SW480 (cell line): ENCODE measurements at places on chromosomes 13 and 19.

DNA sequence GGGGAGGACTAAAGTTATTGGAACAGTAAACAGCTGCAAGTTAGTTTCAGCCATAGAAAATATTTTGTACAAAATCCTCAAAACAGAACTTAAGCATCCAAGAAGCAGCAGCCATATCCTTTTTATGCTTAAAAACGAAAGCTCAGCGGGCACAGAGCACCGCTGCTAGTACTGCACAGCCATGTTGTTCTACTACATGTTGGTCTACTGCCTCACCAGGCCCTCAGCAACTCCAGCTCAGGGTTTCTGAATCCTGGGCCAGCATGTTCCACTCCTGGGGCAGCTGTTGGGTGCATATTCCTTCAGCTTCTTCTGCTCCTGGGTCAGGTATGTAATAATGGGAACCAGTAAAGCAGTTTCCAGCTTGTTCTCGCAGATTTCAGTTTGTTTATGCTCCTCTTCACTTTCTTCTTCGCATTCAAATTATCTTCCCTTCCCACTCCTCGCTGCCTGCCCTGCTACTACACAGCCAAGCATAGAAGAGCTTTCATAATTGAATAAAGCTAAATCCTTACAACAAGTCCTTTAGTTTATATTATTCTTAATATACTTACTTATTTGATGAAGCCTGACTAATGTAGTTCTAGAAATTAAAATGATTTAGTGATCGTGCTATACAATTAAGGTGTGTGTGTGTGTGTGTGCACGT, 820.5 kb upstream of the ATXN8OS start:
- no peak for DNase-seq

GRCh38 chr13:100273552-100273951, 184.7 kb downstream of the PCCA start:
- no peak for DNase-seq

- no peak for DNase-seq
Measured at GRCh38 chr13:109715902-109716301, 70.5 kb downstream of the IRS2 start.

DNA sequence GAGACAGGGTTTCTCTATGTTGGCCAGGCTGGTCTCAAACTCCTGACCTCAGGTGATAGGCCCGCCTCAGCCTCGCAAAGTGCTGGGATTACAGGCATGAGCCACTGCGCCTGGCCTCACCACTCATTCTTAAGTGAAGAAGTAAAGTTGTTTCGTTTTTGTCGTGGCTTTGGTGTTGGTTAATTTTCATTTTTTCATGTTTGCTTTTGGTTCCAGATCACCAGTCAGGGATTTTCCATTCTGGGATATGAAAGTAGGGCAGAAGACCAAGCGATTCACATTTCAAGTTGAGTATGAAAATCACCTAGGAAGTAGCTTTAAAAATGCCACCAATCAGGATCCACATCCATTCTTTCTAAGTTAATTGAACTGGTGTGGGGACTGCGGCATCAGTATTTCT, 289.9 kb downstream of the DIAPH3 start:
- no peak for DNase-seq

DNA sequence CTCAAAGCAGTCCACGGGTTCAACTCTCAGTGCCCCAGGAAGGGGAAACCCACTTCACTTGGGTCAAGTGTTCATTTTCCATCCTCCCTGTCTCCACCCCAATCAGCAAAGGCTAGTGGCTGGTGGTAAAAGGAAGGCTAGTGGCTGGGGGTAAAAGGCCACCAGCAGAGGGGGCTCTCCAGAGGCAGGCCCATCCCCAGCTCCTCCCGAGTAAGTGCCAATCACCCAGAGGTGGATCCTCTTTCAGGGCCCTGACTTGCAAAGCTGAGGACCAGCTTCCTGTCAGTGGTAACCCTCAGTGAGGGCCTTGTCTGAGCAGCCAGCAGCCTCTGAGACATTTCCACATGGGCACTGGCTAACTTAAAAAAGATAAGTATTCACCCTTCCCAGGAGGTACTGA, 22.0 kb upstream of the TPT1 start:
- DNase-seq, result no peak

DNA sequence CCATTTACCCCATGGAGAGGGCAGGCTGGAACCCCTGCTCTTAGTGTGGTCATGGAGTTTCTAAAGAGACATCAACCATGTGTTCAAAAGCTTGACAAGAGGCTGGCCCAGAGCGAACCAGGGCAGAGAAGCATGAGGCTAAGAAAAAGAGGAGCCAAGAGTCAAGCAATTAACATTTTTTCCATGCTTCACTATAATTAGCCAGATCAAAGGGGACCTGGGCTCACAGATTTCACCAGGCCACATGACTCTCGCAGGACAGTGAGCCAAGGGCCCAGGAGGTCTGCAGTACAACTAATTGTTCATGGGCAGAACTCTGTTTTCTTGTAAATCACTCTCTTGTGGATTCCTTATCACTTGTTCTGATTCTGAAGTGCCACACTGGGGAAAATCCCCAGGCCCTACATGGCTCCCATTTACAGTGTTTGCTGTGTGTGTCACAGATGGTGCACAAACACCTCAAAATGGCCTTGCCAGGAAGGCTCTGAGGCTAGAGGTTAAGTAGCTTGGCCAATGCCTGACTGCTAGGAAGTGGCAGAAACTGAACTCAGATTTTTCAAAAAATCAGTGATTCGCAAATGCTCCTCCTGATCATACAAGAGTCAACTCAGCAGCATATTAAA, 101.2 kb downstream of the LHFPL6 start:
- peak; percentile 74 for DNase-seq

GRCh38 chr13:99416411-99417121, 84.7 kb upstream of the TM9SF2 start:
- DNase-seq, result no peak

- DNase-seq, result no peak
Measured at GRCh38 chr13:59279576-59279975, 884.2 kb downstream of the DIAPH3 start.

DNA sequence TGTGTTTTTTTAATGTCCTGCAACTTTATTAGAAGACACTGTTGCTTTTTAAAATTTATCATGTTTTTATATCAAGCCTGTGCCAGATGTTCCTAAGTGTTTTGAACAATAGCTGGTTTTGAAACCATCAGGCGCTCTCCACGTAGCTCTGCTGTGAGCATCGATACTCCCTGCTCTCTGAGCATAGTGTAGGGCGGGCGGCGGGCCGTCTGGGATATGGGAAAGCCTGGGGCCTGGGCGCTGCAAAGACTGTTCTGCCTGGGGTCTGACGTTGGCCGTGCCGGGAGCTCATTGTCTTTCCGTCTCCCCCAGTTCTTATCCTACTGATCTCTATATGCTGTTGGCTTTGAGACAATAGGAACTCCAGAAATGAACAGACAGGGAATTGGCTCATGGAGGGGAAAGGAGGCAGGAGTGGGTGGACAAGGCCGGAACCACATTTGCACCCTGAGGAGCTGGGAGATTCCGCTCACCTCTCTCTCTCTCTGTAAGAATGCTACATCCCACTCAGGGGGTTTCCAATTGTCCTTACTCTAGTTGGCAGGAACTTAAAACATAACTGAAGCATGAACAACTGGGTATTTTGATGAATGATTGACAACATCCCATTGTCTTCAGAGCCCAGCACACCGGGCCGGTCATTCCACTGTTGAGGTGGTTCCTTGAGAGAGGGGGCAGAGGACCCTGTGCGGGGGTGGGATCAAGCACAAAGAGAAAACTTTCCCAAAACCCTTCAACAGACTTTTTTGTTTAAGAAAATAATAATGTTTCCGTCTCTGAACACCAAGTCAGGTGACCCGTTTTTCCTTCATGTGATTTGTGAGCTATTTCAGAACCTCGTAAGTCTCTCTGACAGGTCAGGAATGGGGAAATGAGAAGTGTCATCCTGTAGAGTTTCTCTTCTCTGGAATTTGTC, 64.7 kb downstream of the COL4A2 start:
- no peak for DNase-seq

- DNase-seq, result no peak
Measured at GRCh38 chr13:28488376-28489005, 6.4 kb downstream of the FLT1 start.
